AG20443 (cell line): ENCODE measurements at places on chromosomes 4 and X.

- no peak for DNase-seq
Observed at GRCh38 chrX:41240509-41240908, 93.5 kb upstream of the DDX3X start.

DNA sequence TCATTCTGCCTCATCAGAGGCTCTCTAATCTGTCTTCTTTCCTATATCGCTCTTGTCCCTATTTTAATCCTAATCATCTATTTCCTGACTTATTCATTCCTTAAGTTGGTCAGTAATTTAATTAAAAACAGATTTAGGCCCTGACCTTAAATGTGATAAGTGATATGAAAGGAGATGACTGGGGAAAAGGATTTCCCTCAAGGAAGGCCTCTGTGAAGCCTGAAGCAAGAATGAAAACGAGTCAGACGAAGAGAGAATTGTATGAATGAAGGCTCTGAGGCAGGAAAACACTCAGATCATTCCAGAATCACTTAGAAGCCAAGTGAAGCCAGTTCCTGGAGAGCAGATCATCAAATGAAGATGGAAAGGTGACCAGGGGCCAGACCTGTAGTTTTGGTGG, 22.1 kb downstream of the PKD2 start:
- DNase-seq: no peak

DNA sequence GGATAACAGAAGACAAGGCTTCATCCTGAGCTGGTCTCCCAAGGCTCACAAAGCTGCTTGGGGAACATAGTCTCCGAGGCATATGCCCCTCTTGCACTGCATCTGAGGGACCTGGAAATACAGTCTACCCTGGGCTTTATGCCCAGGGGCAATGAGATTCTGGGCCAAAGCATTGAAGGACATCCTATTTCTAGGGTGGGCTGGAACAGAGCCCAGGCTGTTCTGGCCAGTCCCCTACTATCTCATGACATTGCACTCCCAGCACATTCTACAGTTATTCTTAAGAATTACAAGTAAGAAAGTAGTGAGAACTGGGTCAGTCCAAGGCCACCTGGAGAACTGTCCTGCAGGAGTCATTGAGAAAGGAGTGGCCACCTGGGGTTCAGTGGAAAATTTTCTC, 107.6 kb downstream of the USP46 start:
- DNase-seq: no peak

DNA sequence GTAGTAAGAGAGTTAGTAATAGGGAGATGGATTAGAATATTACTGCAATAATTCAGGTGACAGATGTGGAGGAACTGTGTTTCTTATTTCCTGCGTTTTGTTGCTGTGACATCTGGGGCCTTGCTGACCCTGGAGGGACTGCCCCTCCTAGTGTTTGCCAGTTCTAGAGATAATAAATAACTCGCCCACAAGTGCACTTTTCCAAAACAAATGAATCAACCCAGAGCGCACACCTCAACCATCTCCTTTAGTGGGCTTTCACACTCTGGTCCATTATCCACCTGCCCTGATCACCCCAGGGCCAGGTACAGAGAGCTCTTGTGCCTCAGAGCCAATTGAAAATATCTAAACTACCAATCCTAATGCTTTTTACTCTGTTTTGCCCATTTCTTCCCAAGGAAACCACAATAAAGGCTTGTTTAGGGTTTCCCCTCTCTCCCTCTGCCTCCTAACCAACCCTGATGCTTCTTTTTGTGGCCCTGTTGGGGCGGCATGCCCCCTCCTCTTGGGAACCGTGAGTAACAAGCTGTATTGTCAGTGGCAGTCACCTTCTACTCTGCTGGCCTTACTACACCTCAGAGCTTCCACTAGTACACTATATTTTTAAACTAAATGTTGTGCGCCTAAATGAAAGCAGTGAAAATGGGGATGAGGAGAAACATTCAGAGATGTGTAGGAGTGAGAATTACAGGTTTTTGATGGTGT, 270.5 kb downstream of the TENM3 start:
- no peak for DNase-seq

DNA sequence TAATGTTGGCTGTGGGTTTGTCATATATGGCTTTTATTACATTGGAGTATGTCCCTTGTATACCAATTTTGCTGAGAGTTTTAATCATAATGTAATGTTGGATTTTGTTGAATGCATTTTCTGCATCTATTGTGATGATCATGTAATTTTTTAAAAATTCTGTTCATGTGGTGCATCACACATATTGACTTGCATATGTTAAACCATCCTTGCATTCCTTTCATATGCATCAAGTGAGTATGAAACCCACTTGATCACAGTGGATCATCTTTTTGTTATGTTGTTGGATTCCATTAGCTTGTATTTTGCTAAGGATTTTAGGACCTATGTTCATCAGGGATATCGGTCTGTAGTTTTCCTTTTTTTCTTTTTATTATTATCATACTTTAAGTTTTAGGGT, 12.1 kb downstream of the HEPH start:
- no peak for DNase-seq

GRCh38 chrX:134530845-134531244, 70.9 kb downstream of the HPRT1 start:
- no peak for DNase-seq

DNA sequence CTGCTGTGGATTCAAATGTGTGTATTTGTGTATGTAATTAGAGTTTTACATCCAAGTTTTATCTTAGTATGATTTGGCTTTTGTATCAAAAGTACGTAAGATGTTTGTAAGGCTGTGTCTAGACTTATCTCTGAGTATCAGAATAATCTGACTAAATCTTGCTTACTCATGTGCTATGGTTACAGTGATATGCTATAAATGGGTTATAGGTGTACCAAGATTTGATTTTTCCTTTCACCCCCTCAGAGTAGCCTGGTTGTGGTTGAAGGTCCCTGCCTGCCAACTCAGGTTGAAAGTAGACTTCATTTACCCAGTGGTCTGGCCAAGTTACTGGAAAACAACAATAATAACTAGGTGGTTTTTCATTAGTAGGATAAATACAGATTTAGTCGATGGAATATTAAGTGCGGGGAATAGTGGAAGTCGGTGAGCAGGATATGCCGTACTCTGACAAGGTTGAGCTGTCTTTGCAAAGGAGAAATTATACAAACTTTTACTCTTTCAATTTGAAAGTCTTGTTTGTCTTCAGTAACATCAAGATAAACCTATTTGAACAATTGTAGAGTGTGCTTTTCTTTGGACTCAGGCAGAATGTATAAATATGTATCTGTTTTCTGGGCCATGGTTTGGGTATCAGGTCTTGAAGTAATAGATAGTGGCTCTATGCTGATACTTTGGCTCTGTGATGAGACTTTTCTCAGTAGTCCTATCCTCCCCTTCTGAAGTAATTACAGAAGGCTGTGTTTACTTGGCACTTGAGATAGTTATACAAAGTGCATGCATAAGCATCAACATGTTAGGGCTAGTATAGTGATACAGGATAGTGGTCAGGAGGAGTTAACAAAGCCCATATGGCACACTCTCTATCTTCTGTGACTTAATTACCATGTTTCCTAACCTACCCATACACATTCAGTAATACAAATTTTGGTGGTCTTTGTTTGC, 23.7 kb downstream of the BMP2K start:
- DNase-seq: no peak

GRCh38 chr4:73308286-73308685, 49.7 kb upstream of the ANKRD17 start:
- peak; percentile 14 for DNase-seq

DNA sequence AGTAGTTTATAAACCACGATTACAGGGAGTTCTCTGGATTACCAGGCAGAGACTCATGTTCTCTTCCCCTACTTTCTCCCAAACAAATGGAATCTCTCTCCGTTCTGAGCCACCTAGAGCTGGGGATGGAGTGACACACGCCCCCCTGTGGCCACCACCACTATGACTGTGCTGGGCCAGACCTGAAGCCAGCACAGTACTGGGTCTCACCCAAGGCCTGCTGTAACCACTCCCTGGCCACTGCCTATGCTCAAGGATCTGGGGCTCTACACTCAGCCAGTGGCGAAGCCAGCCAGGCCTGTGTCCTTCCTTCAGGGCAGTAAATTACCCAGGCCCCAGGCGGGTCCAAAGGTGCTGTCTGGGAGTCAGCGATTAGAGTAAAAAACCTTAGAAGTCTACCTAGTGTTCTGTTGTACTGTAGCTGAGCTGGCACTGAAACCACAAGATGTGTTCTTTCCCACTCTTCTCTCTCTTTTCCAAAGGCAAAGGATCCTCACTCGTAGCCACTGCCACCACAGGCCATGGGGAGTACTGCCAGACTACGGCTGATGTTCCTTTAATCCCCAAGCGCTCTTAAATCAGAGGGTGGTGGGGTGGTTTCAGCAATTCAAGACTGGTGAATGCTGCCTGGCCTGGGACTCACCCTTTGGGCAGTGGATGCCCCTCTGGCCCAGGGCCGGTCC, 412.2 kb upstream of the ARX start:
- DNase-seq: no peak

GRCh38 chr4:145815626-145816025, 123.0 kb downstream of the ZNF827 start:
- peak; percentile 34 for DNase-seq

- no peak for DNase-seq
Observed at GRCh38 chr4:8322794-8323704, 53.5 kb downstream of the HTRA3 start.

- DNase-seq: no peak
Observed at GRCh38 chrX:10875995-10876394, 235.1 kb upstream of the HCCS start.

GRCh38 chr4:150315175-150315574, 236.9 kb downstream of the DCLK2 start:
- DNase-seq: no peak

DNA sequence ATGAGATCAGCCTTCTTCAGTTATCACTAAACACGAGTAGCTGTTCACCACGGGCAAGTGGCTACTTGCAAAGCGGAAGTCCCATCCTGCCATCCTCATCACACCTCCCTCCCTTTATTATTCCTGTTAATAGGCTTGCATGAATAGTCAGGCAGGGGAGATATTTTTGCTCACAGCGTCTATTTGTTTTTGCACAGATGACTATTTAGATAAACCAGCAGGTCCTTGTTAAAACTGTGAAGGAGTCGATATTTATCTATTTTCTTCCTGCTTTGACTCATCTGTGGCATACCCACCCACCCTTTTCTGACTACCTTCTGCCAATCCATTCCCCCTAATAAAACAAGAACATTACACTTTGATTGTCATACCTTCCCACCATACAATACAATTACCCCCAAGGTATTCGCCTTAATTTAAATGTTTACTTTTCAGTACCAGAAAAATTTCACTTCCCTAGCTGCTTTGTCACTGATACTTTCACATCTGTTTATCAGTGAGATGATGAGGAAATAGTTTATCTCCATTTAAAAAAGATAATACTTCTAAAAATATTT, 96.6 kb upstream of the BANK1 start:
- no peak for DNase-seq

DNA sequence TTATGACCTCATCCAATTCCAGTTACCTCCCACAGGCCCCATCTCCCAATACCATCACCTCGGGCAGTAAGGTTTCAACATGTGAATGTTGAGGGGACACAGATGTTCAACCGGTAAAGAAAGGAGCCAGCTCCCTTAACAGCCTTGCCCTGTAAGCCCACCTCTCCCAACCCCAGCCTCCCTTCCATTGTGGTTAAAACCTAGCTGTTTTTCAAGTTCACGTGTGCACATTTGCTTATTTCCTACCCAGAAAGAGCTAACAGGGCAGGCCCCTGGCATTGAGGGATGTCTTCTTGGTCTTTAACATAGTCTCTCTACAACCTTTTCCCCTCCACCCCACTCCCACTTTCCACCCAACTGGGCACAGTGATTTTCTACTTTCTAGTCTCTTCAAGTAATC, 385.7 kb downstream of the FBXW7 start:
- no peak for DNase-seq

DNA sequence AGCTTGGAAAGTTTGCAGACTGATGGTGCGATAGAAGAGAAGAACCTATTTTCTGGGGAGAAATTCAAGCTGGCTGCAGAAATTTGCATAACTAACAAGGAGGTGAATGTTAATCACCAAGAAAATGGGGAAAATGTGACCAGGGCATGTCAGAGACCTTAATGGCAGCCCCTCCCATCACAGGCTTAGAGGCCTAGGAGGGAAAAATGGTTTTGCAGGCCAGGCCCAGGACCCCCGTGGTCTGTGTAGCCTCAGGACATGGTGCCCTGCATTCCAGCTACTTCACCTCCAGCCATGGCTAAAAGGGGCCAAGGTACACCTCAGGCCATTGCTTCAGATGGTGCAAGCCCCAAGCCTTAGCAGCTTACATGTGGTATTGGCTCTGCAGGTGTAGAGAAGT, 207.1 kb upstream of the CXorf66 start:
- DNase-seq: no peak

- no peak for DNase-seq
Observed at GRCh38 chr4:99507349-99507748, 3.5 kb upstream of the C4orf17 start.

DNA sequence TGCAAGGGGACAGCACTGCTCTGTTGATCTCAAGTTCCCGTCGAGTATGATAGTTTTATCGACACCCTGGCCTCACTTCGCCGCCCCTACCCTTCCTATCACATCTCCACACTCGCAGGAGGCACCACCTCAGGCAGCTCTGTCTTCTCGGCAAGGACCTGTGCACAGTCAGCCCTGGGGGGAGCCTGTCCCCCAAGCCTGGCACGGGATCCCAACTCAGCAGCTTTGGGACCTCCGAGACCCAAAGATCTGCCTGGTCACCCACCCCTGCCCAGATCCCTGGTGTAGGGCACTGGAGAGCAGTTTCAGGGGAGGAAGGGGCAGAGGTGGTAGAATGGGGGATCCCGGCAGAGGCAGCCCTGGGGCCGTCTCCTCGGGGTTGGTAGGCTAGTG, 18.0 kb upstream of the UBA1 start:
- no peak for DNase-seq

- DNase-seq: no peak
Observed at GRCh38 chrX:124226129-124226528, 106.3 kb upstream of the TEX13D start.

- peak; percentile 38 for DNase-seq
Observed at GRCh38 chrX:63918611-63919010, 133.6 kb upstream of the ARHGEF9 start.

DNA sequence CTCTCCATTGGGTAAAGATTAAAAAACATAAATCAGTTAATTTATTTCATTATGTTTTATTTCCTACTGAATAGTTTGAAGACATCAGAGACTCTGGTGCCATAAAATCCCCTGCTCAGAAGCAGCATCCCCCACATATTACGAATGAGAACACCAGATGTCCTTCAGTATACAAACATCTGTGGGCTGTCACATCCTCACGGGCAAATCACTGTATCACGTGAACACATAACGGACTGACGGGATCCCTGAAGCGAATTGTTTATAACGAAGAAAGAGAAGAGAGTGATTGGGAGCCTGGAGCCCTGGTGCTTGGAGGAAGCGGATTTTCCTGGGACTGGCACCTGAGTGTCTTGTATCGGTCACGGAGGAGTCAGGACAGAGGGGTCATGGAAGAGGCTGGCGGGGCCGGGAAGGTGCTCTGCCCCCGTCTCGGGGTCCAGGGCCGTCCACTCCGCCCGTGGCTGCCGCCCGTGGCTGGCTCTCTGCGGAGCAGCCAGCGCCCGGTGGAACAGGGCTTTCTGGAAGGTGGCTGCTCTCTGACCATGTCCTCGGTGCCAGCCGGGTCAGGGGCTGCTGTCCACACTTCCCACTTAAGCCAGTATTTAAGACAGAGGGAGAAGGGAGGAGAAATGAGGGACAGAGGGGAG, 452.7 kb upstream of the FAT1 start:
- DNase-seq: no peak
